ENCODE measurements at places on chromosomes 16 and 17.

- DNase-seq: no peak
Measured at GRCh38 chr17:42212382-42212781, 18.1 kb upstream of the GHDC start.

- no peak for DNase-seq
Measured at GRCh38 chr17:16504984-16505383, 13.0 kb upstream of the LRRC75A start.

- no peak for DNase-seq
Measured at GRCh38 chr17:28693869-28694268, 17.8 kb downstream of the PROCA1 start.

GRCh38 chr17:4463818-4464476, 30.2 kb downstream of the SPNS3 start:
- DNase-seq: no peak

- DNase-seq: no peak
Measured at GRCh38 chr17:81528384-81528650, 140 bp downstream of the FSCN2 start.

DNA sequence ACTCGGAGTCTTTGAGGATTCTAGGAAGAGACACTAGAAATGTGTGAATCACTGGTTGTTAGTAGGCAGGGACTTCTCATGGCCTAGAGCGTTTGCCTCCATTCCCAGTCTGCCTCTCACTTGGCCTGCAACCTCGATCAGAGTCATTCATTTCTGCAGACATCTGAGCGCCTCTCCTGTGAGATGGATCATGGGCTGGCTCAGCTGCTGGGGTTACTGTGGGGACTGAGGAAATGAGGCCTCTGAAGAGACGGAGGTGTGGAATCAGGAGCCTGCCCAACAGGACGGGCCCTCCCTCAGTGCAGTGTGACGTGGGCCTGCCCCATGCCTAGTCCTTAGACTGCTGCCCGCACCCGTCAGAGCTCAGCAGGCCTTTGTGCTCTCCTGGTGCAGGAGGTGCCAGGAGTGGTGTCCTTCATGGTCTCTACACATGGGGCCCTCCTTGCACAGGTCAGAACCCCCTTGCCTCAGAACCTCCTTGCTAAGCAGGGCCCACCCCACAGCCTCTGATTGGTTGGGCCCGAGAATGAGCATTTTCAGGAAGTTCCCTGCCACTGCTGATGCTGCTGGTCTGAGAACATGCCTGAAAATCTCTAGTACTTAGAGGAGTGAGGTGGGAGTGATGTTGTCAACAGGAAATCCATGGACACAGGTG, 99.4 kb downstream of the NPIPB11 start:
- DNase-seq: no peak

DNA sequence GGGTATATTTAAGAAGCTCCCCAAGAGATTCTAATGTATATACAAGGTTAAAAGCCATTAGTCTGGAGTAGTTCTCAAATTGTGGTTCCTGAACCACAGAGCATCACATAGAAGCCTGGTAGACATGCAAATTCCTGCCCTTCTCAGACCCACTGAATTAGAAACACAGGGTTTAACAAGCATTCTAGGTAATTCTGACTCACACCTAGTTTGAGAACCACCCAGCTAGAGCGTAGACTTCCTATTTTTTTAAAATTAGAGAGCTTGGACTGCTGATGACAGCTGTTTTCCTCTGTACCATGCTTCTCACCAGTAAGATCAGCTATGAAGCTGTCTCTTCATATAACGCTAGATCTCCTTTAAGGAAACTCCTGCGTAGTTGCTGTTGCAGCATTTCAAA, 50.6 kb downstream of the HS3ST3B1 start:
- DNase-seq: no peak

- DNase-seq: no peak
Measured at GRCh38 chr16:51982715-51983680, 563.9 kb downstream of the TOX3 start.
